Kidney epithelial cell (primary cell): ENCODE measurements at places on chromosomes 5 and 9. TPM values are rescaled to one million over a fixed set of nuclear protein-coding genes. Genes with fewer than 3 reads are reported as not detected.

- no peak for DNase-seq
Measured at GRCh38 chr5:132044207-132044606, 16.2 kb upstream of the IL3 start.

GRCh38 chr9:13158986-13159385 is 120.5 kb downstream of the MPDZ start:
- DNase-seq: no peak

DNA sequence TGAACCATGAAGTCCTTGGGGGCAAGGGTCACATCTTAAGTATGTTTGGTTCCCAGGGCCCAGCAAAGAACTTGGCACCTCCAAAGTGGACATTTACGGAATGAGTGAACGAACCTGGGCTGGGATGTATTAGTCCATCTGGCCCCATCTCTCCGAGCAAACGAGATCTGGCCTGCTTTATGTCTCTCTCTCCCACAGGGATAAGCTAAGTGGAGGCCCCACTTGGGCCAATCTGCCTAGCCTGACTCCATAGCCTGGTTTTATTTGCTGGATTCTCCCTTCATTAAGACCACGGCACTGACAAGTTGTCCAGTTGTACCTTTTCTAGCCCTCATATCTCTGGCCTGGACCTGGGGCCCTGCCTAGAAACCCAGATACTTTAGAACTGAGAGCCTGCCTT is 2.1 kb downstream of the TTLL11 start:
- no peak for DNase-seq

GRCh38 chr5:10257870-10258269 is 7.8 kb downstream of the CCT5 start:
- no peak for DNase-seq

The CAST gene
- total RNA-seq: 155 and 174 TPM in 2 replicates

The RELL2 gene
- total RNA-seq: 7.8 and 12.6 TPM in 2 replicates

DNA sequence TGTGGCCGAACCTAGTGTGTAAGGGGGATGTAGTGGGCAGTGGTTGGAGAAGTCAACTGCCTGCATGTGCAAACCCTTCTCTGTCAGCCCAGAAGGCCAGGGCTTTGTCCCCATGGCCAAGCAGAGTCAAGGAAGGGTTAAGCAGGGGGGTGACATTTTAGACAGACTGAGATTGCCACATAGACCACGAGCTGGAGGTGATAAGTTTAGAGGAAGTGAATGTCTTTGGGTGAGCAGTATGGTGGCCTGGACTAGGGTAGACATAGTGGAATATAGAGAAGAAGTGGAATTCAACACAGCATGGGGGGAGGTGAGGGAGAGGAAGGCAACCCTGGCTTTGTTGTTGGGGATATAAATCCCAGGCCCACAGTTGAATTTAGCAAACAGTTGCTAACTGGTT is 38.7 kb upstream of the CDKN2AIPNL start:
- DNase-seq: no peak

GRCh38 chr5:119276978-119277377 is 78.8 kb upstream of the TNFAIP8 start:
- DNase-seq: no peak

GRCh38 chr9:33130961-33131789 is 36.0 kb downstream of the B4GALT1 start:
- DNase-seq: no peak

- no peak for DNase-seq
Measured at GRCh38 chr5:56737951-56738606, 77.3 kb upstream of the MAP3K1 start.

DNA sequence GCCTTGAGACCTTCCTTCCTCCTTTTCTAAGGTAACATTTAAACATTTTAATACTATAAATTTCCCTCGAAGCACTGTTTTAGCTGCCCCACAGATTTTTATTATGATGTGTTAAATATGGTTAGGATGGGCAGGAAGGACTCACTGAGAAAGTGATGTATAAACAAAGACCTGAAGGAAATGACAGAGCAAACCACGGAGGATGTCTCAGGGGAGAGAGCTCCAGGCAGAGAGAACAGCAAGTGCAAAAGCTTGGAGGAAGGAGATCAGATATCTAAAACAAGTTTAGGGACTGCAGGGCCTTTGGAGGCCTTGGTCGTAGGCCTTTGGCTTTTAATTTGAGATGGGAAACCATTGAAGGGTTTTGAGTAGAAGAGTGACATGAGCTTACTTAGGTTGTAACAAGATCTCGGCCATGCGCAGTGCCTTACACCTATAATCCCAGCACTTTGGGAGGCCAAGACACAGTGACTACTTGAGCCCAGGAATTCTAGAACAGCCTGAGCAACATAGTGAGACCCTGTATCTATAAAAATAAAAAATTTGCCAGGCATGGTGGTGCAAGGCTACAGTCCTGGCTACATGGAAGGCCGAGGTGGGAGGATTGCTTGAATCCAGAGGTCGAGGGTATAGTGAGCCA is 35.5 kb upstream of the LRRTM2 start:
- DNase-seq: no peak
